ENCODE measurements at places on chromosomes 3 and 15.

- no peak for DNase-seq
Measured at GRCh38 chr15:81633889-81634288, 259.9 kb upstream of the TMC3 start.

DNA sequence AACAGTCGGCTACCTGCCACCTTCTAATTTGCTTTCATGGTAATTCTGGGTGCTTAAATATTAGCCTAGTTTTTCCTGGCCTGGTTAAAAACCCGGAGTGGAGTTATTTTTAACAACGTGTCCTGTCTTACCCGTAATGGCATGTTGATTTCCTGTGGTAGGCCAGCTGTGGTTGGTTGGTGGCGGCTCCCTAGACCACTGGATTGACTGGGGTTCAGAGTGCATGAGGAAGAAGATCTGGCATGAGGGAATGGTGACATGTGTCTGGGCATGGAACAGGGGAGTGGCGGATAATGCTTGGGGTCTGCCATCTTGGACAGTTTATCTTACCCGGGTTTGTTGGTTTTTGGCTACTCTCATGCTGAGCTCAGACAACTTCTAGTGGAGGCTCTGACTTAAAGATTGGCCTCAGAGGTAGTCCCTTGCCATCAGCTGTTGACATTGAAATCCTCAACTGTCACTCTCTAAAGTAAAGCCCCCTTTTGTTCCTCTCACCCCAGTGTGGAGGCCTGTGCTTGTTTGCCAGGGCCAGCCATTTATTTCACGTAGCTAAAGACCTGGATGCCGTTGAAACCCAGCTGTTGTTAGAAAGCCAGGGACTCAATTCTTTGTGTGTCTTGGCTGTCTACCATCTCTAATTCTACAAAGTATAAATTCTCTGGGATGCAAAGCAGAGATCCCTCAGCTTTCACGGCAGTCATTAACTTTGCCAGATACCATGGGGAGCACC, 81.6 kb downstream of the DNASE1L3 start:
- no peak for DNase-seq

DNA sequence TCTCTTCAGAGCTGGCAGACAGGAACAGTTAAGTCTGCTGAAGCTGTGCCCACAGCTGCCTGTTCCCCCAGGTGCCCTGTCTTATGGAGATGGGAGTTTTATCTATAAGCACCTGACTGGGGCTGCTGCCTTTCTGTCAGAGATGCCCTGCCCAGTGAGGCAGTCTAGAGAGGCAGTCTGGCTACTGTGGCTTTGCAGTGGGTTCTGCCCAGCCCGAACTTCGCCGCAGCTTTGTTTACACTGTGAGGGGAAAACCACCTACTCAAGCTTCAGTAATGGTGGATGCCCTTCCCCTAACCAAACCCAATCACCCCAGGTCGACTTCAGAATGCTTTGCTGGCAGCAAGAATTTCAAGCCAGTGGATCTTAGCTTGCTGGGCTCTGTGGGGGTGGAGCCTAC, 91.2 kb downstream of the SLC25A26 start:
- DNase-seq = no peak

DNA sequence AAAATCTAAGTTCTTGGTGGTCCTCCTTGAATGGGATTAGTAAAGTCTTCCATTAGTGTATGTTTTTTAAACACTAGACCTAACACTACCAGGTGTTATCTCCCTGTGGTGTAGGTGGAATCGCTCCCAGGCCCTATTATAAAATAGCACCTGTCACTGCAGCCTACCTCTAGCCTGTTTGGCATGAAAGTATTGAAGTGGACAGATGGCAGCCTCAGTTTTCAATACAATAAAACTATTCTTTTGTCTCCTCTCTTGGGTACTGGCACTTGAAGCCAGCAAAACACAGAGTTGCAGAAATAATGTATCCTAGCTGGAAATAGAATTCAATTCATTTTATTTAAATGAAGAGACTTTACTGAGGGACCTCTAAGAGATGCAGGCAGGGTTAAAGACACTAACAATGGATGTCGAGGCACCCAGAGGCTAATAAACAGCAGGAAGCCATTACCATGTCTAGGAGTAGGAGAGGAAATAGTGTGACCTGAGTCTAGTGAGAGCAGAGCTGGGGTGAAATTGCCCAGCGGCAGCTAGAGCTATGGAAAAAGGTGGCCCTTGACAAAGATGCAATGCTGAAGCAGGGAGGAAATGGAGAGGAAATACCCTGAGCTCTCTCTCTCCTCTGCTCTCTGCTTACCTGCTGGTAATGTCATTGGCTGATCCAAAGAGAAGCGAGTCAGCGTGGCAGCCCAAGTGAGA, 49.1 kb upstream of the TMEM158 start:
- DNase-seq = no peak

DNA sequence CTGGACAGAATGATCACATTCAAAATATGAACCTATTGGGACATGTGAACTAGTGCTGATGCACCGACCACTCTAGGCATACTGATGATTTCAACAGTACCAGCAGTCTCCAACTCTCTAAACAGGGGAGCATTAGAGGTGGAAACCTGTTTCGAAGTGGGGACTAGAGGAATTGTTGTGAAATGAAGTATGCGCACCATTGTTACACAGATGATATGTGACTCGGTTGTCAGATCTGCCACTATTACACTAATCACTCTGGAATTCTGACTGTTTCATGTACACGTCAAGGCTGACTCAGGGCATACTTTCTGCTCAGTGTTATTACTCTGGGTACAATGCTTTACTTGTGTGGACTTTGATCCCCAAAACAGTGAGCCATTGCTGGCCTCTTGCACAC, 198.2 kb upstream of the UBE2E2 start:
- no peak for DNase-seq

GRCh38 chr3:99499235-99500158, 138.9 kb upstream of the COL8A1 start:
- no peak for DNase-seq

GRCh38 chr3:135192929-135193328, 397.9 kb downstream of the EPHB1 start:
- no peak for DNase-seq

GRCh38 chr15:68819495-68820294, 1.0 kb downstream of the ANP32A start:
- DNase-seq = peak; percentile 16

DNA sequence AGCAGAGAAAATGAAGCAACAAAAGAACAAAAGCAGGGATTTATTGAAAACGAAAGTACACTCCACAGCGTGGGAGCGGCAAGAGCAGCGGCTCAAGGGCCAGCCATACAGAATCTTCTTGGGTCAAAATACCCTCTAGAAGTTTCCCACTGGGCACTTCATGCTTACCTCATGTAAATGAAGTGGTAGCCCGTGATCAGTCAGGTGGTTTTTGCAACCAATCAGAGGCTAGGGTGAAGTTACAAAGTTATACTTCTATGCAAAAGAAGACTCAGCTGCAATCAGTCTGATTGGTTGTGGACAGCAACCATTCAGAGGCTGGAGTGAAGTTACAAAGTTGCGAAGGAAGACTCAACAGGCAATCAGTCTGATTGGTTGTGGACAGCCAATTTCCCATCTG, 37.8 kb upstream of the TRH start:
- no peak for DNase-seq

DNA sequence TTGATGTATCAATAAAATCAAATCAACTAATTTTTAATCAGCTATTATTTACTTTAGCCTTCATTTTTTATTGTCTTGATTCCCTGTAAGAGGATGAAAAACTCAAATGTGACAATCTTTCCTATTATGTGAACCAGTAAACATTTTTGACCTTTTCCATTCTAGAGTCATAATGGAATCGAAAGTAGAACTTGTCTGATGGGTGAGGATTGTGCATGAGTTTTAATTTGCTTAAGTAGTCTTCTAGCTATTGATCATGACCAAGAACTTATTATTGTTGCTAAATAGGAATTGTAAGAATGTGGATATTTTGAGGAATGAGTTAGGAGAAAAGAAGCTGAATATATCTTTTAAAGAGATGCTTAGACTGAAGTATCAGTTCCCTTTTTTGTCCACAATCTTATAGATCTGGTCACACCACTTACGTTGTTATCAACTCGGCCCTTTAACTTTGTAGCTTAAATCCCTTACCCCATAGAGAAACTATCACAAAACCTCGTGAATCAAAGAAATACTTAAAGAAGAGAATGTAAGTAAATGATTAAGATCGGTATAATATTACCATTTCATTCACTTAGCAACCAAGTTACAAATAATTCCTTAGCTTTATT, 147.3 kb downstream of the TP63 start:
- DNase-seq = no peak

DNA sequence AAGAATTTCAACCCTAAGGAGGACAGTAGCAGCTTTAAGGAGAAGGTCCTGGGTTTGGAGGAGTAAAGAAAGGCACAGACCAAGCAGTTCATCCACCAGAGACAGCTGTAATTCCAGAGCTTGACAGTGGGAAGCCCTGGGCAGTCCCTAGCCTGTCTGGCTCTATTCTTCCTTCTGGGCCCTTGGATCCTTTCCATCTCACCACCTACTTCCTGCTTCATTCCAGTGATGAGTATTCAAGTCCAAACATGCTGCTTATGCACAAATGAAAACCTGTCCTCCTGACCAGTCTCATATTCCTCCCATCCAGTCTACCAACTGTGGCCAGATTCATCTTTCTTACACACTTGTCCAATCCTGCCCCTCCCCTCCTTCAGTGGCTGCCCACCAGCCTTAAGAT, 171.4 kb downstream of the CNTN3 start:
- DNase-seq = no peak

- no peak for DNase-seq
Measured at GRCh38 chr15:73688455-73688854, 4.3 kb downstream of the CD276 start.

GRCh38 chr3:188693435-188693834, 478.3 kb upstream of the TPRG1 start:
- no peak for DNase-seq

DNA sequence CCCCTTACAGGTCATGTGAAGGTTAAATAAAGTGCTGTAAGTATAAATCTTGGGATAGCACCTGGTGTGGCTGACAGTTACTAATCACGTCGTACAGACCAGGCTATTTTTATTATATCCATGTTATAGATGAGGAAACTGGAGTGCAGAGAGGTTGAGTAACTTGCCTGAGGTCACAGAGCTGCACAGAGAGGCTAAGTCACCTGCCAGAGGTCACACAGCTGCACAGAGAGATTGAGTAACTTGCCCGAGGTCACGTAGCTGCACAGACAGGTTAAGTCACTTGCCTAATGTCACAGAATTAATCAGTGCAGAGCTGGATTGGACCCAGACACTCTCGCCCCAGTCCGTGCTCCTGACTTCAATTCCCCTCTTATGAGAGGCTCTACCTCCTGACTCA, 171.5 kb downstream of the NUP210 start:
- DNase-seq = no peak

GRCh38 chr3:195441992-195442572, 738 bp downstream of the ACAP2 start:
- DNase-seq = peak; percentile 3

- DNase-seq = no peak
Measured at GRCh38 chr15:52699457-52699856, 20.3 kb upstream of the ATOSA start.

- no peak for DNase-seq
Measured at GRCh38 chr3:197434830-197435229, 120.9 kb downstream of the BDH1 start.
